ENCODE measurements at places on chromosomes 7 and 10. TPM values are rescaled to one million over a fixed set of nuclear protein-coding genes. Genes with fewer than 3 reads are reported as not detected.

The NCF1 gene
- total RNA-seq: 3.8 TPM

The PROSER2 gene
- total RNA-seq: 1.6 TPM

- H3K4me3 ChIP-seq: no peak overlapping the region
- H3K36me3 ChIP-seq: no peaks in the 10 kb centered on the region
- no peak for DNase-seq
- H3K27ac ChIP-seq: no peak overlapping the region
Measured at GRCh38 chr10:125206623-125207022, 46.3 kb upstream of the CTBP2 start.

- peaks cover 18% of the 10 kb centered on the region for H3K27me3 ChIP-seq
- H3K27ac ChIP-seq: no peak overlapping the region
- no peaks in the 10 kb centered on the region for H3K4me1 ChIP-seq
- DNase-seq: no peak
- H3K4me3 ChIP-seq: no peak overlapping the region
- H3K36me3 ChIP-seq: peaks cover 3% of the 10 kb centered on the region
Measured at GRCh38 chr10:89887406-89887805, 186.0 kb downstream of the KIF20B start.

GRCh38 chr10:73225518-73225917 is 21.5 kb downstream of the DNAJC9 start:
- H3K4me3 ChIP-seq: no peak overlapping the region
- peaks cover 10% of the 10 kb centered on the region for H3K4me1 ChIP-seq

Data from activated T-cell treated with anti-CD3 and anti-CD28 coated beads, Interleukin-2, amount 50 U/mL, for 72 hours (primary cell).